ENCODE measurements at places on chromosomes 2 and 18.
A peak's percentile ranks its signal among the peaks of the same experiment; 100 is the strongest.

- peak; percentile 43 for DNase-seq
Measured at GRCh38 chr2:28543316-28544035, 47.6 kb downstream of the PLB1 start.

DNA sequence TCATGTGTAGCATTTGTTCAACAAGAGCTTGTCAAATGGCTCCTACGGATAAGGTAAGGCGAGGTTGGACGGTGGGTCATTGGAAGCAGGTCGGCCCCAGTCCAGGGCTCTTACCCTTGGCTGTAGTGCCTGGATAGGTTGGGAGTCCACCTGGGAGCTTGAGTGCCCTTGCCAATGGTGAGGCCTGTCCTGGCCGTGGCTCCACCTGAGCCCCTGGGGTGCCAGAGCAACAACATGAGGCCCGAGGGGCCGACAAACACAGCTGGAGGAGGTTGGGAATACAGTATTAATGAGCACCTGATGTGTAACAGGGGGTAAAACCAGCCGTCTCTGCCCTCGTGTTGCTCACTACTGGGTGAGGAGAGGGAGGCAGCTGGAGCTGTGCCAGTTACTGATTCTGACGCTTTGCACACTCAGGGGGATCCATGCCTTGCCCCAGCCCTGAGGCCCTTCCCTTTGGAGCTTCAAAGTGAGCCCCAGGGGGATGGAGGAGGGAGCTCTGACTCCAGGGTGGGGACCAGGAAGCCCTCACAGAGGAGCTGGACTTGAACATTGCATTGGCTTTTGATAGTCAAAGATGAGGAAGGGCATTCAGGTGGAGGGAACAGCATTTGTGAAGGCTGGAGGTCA is 87.2 kb downstream of the RHOB start:
- DNase-seq, result no peak

DNA sequence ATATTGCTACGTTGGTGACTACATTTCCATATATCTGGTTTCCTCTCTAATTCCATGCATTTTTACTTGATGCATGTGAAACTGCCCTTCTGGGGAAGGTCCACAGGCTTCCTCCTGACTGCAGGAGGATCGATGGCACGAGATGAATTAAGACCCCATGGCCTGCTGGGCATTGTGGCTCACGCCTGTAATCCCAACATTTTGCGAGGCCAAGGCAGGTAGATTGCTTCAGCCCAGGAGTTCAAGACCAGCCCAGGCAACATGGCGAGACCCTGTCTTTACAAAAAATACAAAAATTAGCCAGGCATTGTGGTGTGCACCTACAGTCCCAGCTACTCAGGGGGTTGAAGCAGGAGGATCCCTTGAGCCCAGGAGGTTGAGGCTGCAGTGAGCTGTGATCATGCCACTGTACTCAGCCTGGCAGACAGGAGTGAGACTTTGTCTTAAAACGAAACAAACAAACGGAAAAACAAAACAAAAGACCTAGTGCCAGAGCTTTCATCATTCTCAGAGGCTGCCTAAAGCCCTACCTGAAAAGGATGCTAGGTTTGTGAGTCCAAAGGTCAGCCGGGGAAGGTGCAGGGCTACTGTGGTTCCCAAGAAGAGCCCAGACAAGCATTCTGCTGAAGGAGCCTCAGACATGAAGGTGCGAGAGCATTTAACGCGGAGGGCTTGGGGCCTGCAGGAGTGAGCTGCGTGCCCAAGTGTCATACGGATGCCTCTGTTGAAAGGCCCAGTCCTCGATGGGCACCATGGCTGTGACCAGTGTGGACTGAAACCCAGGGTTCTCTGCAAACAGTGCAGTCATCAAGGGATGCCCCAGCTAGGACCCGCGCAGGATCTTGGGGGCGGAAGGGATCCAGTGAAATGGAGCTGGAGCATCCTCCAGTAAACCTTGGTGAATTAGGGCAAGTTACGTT is 21.6 kb downstream of the GPR55 start:
- DNase-seq, result no peak

- no peak for DNase-seq
Measured at GRCh38 chr2:24832521-24832920, 39.3 kb downstream of the CENPO start.

- DNase-seq, result no peak
Measured at GRCh38 chr18:3027370-3027891, 14.5 kb upstream of the LPIN2 start.

- DNase-seq, result no peak
Measured at GRCh38 chr18:6486764-6487426, 72.2 kb upstream of the L3MBTL4 start.

- DNase-seq, result no peak
Measured at GRCh38 chr2:220575963-220576362, 948.5 kb downstream of the SLC4A3 start.

- no peak for DNase-seq
Measured at GRCh38 chr2:226334981-226335720, 464.5 kb downstream of the IRS1 start.

- no peak for DNase-seq
Measured at GRCh38 chr2:72921088-72921851, 4.0 kb downstream of the EMX1 start.

GRCh38 chr2:98438190-98439133 is 6.2 kb upstream of the INPP4A start:
- no peak for DNase-seq

DNA sequence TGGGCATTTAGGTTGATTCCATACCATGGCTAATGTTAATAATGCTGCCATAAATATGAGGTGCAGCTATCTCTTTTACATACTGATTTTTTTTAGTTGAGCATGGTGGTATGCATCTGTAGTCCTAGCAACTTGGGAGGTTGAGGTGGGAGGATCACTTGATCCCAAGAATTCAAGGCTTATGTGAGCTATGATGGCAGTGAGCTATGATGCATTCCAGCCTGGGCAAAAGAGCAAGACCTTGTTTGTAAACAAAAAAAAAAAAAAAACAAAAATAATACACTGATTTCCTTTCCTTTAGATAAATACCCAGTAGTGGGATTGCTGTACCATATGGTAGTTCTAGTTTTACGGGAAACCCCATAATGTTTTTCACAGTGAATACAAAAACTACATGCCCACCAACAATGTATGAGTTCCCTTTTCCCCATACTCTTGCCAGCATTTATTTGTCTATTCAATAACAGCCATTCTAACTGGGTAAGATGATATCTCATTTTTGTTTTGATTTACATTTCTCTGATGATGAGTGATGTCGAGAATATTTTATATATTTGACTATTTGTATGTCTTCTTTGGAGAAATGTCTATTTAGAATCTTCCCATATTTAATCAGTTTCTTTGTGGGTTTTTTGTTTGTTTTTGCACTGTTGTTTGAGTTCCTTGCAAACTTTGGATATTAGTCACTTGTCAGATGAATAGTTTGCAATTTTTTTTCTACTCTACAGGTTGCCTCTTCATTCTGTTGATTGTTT is 281.0 kb upstream of the KYNU start:
- DNase-seq, result no peak
